ENCODE measurements at places on chromosomes 7 and 10.

DNA sequence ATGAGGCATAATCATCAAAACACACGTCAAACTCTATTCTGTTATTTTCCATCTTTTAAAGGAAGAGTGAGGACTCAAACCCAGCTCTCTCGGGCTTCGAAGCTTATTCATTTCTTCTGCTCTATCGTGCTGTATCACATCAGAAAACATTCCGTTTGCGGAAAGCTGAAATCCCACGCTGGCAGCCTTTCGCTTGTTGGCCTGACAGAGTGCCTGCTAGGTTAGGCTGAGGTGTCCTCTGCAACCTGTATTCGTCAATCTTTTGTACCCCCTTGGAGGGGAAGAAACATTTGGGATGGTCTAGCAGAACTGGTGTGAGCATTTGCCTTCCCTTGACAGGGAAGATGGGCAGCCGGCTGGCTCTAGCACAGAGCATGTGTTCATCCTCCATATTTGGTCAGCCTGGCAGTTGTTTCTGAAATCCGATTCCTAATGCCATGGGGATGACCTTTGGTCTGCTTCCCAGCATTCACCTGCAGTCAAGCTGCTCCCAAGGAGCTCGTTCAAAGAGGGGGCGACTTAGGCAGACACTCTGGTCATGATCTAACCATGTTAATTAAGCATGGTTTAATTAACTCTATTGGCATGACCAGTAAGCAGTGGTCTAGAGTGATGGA lies 55.2 kb downstream of the TACC2 start:
- DNase-seq: no peak

DNA sequence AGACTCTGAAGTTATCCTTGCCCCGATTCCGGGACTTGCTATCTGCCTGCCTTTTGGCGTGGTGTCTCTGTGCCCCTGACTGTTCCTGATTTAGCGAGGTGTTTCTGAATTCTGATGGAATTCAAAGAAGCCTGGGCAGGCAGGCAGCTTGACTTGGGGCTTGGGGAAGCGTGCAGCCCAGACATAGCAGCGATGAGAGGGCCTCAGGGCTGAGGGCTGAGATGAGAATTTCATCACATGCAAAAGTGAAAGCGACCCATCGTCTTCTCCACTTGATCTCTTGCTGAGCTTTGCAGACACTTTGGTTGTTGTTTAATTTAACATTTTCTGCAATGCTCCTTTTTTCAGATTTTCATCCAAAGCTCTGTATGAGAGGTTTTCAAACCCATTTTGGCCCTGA lies 57.8 kb downstream of the TCF7L2 start:
- DNase-seq: no peak

DNA sequence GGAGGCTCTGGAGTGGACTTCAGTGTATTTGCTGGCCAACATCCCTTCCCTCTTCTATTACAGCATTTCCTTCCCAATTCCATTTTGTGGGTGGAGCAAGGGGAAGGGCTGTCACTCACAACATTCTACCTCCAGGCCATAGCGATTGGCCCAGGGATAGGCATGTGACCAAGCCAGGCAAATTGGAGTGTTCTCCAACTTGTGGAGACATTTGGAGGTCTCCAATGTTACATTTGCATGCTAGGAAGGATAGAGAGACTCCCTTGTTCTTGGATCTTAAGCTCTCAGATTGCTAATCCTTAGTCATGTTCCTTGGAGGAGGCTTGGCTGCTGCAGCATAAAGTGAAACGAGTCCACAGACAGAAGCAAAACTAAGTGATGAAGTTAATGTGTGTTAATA lies 95.6 kb upstream of the KIF5B start:
- DNase-seq: no peak

DNA sequence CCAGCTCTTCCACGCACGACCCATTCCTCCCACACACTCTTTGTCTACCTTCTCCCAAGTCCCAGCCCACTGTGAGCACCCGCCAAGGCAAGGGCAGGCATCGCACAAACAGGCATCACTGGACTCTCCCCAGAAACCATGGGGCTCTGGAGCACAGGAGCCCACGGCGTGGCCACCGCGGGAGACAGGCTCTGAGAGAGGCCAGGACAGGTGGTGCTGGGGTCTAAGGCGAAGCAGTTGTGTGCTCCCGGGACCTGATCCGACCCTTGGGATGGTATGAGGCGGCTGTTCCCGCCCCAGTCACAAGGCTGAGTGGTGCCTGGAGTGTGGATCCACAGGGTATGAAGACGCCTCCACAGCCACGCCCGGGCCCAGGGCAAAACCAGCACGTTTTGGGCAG lies 156.9 kb downstream of the MAD1L1 start:
- no peak for DNase-seq

DNA sequence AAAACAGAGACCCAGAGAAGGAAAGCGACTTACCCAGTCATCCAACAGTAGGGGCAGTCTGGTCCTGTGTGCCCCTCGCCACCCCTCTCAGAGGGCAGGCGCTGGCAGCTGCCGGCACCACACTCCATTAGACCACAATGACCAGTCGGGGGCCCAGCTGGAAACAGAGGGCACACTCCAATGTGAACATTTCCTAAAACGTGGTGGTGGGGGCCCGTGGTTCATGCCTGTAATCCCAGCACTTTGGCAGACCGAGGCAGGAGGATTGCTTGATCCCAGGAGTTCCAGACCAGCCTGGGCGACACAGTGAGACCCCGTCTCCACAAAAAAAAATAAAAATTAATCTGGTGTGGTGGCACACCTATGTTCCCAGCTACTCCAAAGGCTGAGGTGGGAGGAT lies 912 bp upstream of the OAT start:
- no peak for DNase-seq

DNA sequence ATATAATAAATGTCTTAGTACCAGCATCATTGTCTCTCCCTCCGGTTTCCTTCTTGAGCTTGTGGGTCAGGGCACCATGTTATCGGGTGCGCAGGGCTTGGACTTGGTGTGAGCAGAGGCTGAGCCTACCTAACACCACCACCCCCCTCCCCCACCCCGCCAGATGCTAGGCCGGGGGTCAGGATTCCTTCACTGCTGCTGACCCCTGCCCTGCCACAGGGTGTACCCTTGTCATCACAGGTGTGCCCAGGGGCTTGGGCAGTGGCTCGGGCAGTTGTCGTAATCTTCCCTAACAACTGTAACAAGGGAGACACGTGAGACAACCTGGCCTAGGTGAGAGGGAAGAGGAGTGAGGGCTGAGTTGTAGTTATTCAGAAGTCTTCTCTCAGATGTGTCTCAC lies 12.6 kb upstream of the NFKB2 start:
- DNase-seq: no peak

- no peak for DNase-seq
Observed at GRCh38 chr10:54854843-54855242, 53.8 kb upstream of the PCDH15 start.

DNA sequence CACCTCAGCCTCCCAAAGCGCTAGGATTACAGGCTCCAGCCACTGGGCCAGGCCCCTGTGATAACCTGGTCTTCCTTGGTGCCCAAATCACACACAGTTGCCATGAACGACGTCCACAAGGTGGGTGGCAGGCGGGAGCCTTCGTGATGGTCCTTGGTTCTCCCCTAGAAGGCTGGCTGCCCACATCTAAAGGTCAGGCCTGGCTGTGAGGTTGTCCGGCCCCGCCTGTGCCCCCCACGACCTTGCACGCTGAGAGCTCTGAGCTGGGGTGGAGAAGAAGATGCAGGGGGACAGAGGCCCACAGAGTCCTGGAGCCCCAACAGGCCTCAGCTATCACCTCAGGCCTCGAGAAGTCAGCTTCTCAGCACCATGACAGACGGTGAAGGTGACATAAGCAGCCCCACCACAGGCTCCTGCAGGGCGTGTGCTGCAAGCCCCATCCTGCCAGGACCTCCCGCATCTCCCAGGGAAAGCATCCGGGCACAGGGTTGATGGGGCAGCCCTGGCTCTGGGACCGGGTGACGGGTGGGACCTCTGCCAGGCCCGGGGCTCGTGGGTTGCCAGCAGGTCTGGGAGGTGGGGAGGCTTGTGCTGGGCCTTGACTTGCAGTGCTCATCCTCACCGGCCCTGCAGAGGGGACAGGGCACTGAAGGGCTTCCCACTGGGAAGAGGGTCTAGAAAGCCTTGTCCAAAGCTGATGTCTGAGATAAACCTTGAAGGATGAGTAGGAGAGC lies 217.4 kb downstream of the WDR37 start:
- no peak for DNase-seq

GRCh38 chr10:51985336-51985735 lies 285.9 kb upstream of the CSTF2T start:
- no peak for DNase-seq

- DNase-seq: no peak
Observed at GRCh38 chr10:27743012-27743876, 2.4 kb downstream of the MKX start.

All from epithelial cell of prostate (primary cell).